ENCODE measurements at places on chromosomes 7 and 10. TPM values are rescaled to one million over a fixed set of nuclear protein-coding genes. Genes with fewer than 3 reads are reported as not detected.

ANXA8L1 gene
- total RNA-seq, result not detected

- no peaks in the 10 kb centered on the region for H3K27me3 ChIP-seq
- H3K27ac ChIP-seq, result no peak overlapping the region
- peaks cover 5% of the 10 kb centered on the region for H3K4me1 ChIP-seq
- DNase-seq, result no peak
- no peaks in the 10 kb centered on the region for H3K36me3 ChIP-seq
Measured at GRCh38 chr7:18352339-18353255, 143.0 kb upstream of the HDAC9 start.

DNA sequence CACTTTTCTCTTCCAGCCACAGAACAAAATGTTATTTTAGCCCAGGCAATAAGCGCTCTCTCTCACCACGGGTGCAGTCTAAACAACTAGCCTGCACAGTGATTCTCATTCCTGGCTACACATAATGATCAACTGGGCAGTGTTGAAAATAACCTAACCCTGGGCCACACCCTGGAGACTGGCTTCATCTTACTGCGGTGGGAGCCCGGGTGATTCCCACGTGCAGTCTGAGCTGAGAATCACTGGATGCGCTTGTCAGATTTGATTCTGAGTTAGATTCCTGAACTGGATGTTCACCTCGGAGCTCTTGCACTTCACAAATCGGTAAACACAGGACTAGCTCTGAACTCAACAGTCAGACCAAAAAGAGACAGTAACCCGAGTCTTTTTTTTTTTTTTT lies 14.9 kb downstream of the ZC3HAV1 start:
- H3K27ac ChIP-seq, result peak overlapping the region; percentile 61
- peak overlapping the region; percentile 39 for H3K4me3 ChIP-seq
- H3K4me1 ChIP-seq, result peaks cover 90% of the 10 kb centered on the region
- H3K36me3 ChIP-seq, result peaks cover 3% of the 10 kb centered on the region

LBX1 gene
- total RNA-seq, result not detected

GRCh38 chr10:129941199-129942018 lies 22.7 kb downstream of the EBF3 start:
- H3K27ac ChIP-seq, result no peak overlapping the region
- no peak for DNase-seq
- H3K36me3 ChIP-seq, result no peaks in the 10 kb centered on the region
- no peak overlapping the region for H3K4me3 ChIP-seq
- no peaks in the 10 kb centered on the region for H3K27me3 ChIP-seq

- H3K27me3 ChIP-seq, result no peaks in the 10 kb centered on the region
- H3K4me3 ChIP-seq, result no peak overlapping the region
- no peak for DNase-seq
- peaks cover 9% of the 10 kb centered on the region for H3K4me1 ChIP-seq
- H3K27ac ChIP-seq, result no peak overlapping the region
- H3K36me3 ChIP-seq, result no peaks in the 10 kb centered on the region
Measured at GRCh38 chr7:66687186-66687585, 53.3 kb upstream of the RABGEF1 start.

SPACDR gene
- total RNA-seq, result 5.7 TPM

STK32C gene
- 12.8 TPM for total RNA-seq

DNA sequence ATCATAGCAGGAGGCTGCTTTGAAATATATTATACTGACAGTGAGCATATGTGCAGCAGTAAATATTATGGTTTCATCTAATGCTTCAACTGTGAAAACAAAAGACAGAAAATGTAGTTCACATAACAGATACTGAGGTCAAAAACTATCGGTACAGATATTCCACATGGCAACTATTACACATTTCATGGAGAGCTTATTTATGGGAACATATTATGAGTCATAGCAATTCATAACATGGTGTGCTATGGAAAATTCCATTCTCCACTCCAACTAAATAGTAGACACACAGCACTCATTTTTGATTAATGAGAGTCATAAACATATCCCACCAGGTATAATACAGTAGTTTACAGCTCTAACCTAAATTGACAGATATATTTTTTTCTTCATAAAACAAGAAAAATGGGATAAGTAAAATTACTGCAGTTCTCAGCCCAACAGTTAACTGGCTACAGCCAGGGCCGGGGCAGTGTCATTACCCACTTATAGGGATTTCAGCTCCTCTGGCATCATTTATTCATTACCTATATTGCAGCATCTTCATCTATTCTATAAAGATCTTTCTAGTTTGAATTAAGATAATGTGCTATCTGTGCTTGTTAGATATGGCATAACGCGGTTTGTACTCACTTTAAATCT lies 475.6 kb upstream of the KLF6 start:
- DNase-seq, result no peak
- no peaks in the 10 kb centered on the region for H3K36me3 ChIP-seq
- H3K27ac ChIP-seq, result no peak overlapping the region
- no peak overlapping the region for H3K4me3 ChIP-seq
- H3K4me1 ChIP-seq, result no peaks in the 10 kb centered on the region

CACNB2 gene
- total RNA-seq, result not detected

PTF1A gene
- total RNA-seq, result not detected

- H3K4me1 ChIP-seq, result no peaks in the 10 kb centered on the region
- H3K36me3 ChIP-seq, result no peaks in the 10 kb centered on the region
- H3K27me3 ChIP-seq, result no peaks in the 10 kb centered on the region
- DNase-seq, result no peak
Measured at GRCh38 chr7:23237000-23237399, 9.6 kb upstream of the GPNMB start.

DNA sequence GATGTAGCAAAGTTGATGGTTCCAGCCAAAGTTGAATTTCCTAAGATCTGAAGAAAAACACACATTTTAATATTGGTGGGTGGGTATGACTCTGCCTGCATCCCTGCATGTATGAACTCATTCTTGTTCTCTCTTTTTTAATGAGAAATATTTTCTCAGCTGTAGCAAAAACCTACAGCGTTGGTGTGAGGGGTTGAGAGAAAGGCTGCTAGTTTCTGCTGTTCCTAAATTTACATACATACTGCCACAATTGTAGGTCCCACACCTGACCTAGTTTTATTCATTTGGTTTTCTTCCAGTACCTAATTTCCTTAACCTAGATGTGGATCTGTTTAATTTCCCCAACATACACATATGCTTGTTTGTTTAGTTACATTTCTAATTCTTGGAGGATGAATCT lies 4.6 kb downstream of the AGFG2 start:
- no peaks in the 10 kb centered on the region for H3K36me3 ChIP-seq
- no peaks in the 10 kb centered on the region for H3K27me3 ChIP-seq
- H3K4me3 ChIP-seq, result peak overlapping the region; percentile 44
- peak overlapping the region; percentile 66 for H3K27ac ChIP-seq
- H3K4me1 ChIP-seq, result peaks cover 84% of the 10 kb centered on the region
- no peak for DNase-seq

GRCh38 chr7:32263611-32264010 lies 193.4 kb upstream of the PDE1C start:
- H3K27me3 ChIP-seq, result no peaks in the 10 kb centered on the region
- H3K27ac ChIP-seq, result no peak overlapping the region
- no peak for DNase-seq
- no peak overlapping the region for H3K4me3 ChIP-seq

- DNase-seq, result no peak
- no peaks in the 10 kb centered on the region for H3K4me1 ChIP-seq
- H3K27me3 ChIP-seq, result no peaks in the 10 kb centered on the region
Measured at GRCh38 chr10:36534471-36535002, 590.9 kb upstream of the ANKRD30A start.

DNA sequence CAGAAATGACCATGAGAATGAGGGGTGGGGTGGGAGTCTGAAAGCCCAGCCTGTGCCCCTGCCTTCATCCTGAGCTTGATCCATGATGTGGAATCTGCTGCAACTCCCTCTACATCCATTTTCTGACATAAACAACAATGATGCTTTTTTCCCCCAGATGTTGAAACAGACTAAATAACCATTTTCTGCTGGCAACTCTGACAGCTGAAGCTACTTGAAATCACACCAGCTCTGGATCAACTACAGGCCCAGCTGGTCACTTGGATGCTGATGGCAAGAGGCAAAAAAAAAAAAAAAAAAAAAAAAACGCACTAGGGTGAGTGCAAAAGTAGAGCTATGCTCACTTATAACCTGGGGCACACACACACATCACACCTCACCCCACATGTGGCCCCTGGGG lies 74.2 kb downstream of the FAM107B start:
- H3K27me3 ChIP-seq, result no peaks in the 10 kb centered on the region
- no peak for DNase-seq
- H3K4me1 ChIP-seq, result no peaks in the 10 kb centered on the region
- H3K36me3 ChIP-seq, result no peaks in the 10 kb centered on the region

DNA sequence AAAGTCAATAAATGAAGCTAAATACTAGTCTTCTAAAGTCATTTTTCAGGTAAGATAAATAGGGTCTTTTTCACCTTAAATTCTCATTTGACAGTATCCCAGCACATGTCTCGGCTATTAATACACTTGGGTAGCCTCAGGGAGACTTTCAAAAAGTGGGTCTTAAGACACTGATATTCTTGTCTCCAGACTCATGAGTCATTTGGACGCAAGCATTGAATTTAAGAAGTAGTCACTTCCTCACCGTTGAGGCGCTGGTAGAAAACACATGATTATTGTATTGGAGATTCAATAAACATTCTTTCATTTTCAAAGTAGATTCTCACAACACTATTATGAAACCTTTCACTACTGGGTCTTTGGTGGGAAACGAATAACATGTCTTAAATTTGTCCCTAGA lies 108.9 kb upstream of the SP8 start:
- H3K4me3 ChIP-seq, result no peak overlapping the region
- H3K36me3 ChIP-seq, result no peaks in the 10 kb centered on the region
- DNase-seq, result no peak
- no peaks in the 10 kb centered on the region for H3K4me1 ChIP-seq

- no peaks in the 10 kb centered on the region for H3K36me3 ChIP-seq
- H3K4me1 ChIP-seq, result peaks cover 64% of the 10 kb centered on the region
- no peaks in the 10 kb centered on the region for H3K27me3 ChIP-seq
- no peak overlapping the region for H3K4me3 ChIP-seq
- DNase-seq, result no peak
Measured at GRCh38 chr10:50511492-50512213, 112.1 kb downstream of the SGMS1 start.

AGAP9 gene
- 11.3 TPM for total RNA-seq

- H3K27ac ChIP-seq, result no peak overlapping the region
- no peaks in the 10 kb centered on the region for H3K4me1 ChIP-seq
- no peaks in the 10 kb centered on the region for H3K27me3 ChIP-seq
- no peaks in the 10 kb centered on the region for H3K36me3 ChIP-seq
- no peak for DNase-seq
Measured at GRCh38 chr7:34036051-34036920, 130.9 kb downstream of the BMPER start.

NUTM2E gene
- 1.1 TPM for total RNA-seq

DNA sequence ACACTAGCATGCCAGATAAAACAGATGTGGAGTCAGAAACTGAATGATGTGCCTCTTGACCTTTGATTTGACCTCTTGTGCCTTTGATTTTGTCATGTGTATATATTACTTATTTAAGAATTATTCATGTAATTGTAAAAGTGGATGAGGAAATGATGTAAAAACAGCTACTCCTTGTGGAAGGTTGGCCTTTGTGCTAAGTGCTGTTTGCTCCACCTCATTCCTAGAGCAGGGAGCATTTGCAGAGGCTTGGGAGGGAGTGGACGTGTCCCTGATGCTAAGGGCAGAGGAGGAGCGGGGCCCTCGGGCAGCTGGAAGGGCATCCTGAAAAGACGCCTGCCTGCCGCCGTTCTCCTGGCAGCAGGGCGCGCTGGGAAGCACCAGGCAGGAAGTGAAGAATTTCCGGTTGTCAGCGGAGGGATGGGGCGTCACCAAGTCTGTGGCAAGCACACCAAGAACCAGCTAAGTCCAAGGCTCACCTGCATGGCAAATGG lies 197.6 kb upstream of the ZNF32 start:
- peaks cover 15% of the 10 kb centered on the region for H3K4me1 ChIP-seq
- no peaks in the 10 kb centered on the region for H3K36me3 ChIP-seq
- H3K27ac ChIP-seq, result peak overlapping the region; percentile 30
- no peaks in the 10 kb centered on the region for H3K27me3 ChIP-seq

ADRA2A gene
- not detected for total RNA-seq

LAMB1 gene
- total RNA-seq, result not detected

DNA sequence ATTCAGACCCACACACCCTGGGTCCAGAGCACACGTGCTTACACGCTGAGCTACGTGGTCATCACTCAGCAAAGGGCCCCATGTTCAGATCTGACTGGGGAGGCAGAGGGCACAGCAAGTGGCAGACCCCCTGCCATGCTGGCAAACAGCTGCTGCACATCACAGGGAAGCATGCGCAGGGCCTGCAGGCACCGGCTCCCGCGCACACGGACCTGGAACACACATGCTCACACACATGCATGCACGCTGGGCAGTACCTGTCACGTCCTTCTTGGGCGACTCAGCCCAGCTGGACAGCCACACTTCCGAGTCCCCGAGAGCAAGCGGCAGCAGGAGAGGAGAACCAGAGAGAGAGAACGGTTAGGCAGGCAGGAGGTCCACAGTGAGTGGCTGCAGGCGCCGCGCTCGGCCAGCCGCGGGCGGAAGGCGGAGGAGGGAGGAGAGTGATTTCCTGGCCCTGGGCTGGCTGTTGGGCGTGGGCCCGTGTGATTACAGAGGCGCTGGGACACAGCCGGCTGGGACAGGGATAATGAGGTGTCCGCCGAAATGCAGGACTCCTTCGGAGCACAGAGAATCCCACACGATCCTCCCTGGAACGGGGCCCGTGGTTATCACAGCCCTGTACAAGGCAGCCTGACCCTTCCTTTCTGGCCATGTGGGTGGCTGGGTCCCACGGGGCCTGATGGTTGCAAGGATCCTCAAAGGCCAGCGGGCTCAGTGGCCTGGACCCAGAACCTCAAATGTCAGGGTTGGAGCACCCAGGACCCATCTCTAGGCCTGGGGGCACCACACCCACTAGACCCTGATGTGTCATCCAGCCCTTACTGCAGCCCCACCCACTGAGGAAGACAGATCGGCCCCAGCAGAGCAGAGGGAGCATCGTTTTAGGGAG lies 175.1 kb downstream of the NEURL1 start:
- H3K27me3 ChIP-seq, result no peaks in the 10 kb centered on the region
- no peak for DNase-seq
- no peak overlapping the region for H3K4me3 ChIP-seq
- H3K4me1 ChIP-seq, result peaks cover 9% of the 10 kb centered on the region
- no peak overlapping the region for H3K27ac ChIP-seq

GRCh38 chr7:78279032-78279431 lies 480.5 kb downstream of the PHTF2 start:
- no peak overlapping the region for H3K27ac ChIP-seq
- H3K36me3 ChIP-seq, result no peaks in the 10 kb centered on the region
- DNase-seq, result no peak
- H3K4me1 ChIP-seq, result no peaks in the 10 kb centered on the region
- H3K27me3 ChIP-seq, result no peaks in the 10 kb centered on the region
- H3K4me3 ChIP-seq, result no peak overlapping the region

DNA sequence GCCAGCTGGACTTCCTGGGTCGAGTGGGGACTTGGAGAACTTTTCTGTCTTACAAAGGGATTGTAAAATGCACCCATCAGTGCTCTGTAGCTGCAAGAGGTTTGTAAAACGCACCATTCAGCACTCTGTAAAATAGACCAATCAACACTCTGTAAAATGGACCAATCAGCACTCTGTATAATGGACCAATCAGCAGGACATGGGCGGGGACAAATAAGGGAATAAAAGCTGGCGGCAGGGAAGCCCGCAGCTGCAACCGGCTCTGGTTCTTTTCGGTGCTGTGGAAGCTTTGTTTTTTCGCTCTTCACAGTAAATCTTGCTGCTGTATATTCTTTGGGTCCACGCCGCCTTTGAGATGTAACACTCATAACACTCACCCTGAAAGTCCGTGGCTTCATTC lies 151.9 kb downstream of the GALNT17 start:
- no peaks in the 10 kb centered on the region for H3K27me3 ChIP-seq
- no peak overlapping the region for H3K27ac ChIP-seq
- no peak overlapping the region for H3K4me3 ChIP-seq
- no peak for DNase-seq
- H3K36me3 ChIP-seq, result no peaks in the 10 kb centered on the region

Measured in CD4-positive, alpha-beta memory T cell (primary cell).